ENCODE measurements at places on chromosomes 4 and X.

- no peak for DNase-seq
Observed at GRCh38 chr4:38302910-38303309, 342.7 kb downstream of the PTTG2 start.

- no peak for DNase-seq
Observed at GRCh38 chr4:156006192-156006591, 52.5 kb upstream of the CTSO start.

DNA sequence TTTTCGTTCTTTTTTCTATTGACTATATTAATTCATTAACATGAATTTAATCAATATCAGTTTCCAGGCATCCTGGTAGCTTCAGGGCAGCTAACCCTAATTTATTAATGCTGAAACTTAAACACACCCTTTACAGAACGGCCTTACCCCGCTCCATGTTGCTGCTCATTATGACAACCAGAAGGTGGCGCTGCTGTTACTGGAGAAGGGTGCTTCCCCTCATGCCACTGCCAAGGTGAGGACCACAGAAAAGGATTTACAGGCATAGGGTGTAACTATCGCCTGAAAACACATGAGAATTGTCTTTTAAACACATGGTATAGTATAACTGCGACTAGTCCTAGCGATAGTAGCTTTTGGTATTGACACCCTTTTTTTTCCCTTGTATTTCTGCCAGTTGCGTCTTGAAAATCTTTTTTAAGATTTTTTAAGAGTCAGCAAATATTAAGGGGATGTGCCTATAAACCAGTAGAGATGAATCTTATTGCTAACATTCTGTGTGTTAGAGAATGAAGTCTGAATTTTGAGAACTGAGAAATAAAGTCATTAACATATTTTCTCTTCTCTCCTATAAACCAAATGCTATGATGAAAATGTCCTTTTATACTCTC is 229.0 kb downstream of the ANK2 start:
- peak; percentile 54 for DNase-seq

DNA sequence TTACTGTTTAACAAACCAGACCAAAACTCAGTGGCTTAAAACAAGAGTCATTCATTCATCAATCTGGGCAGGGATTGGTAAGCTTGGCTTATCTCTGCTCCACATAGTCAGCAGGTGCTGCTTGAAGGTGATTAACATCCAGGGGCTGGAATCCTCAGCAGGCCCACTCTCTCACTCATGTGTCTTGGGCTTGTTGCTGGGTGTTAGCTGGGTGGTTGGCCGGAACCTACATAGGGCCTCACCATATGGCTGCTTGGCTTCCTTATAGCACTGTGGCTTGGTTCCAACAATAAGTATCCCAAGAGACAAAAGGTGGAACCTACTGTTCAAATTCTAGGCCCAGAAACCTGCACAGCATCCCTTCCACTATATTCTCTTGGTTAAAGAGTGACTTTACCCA is 125.0 kb downstream of the RASGEF1B start:
- DNase-seq: peak; percentile 55

GRCh38 chr4:6105311-6105911 is 87.2 kb upstream of the C4orf50 start:
- DNase-seq: no peak

GRCh38 chrX:4844376-4844775 is 1130.9 kb upstream of the PRKX start:
- DNase-seq: no peak

DNA sequence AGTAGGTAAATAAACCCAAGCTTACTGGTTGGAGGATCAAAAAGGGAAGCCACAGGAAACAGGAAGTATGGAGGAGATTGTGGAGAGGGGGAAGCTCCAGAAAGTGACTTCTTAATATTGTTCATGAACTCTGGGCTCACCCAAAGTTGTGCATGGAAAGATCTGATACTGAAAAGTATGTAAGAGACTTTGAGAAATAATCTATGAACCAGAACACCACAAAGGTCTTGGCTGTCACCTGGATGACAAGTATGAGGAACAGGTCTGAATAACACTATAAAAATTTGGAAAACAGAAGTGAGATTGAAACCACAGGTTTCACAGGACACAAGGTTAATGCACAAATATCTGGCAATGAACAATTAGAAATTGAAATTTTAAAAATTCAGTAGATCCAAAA is 567.4 kb downstream of the INPP4B start:
- no peak for DNase-seq

DNA sequence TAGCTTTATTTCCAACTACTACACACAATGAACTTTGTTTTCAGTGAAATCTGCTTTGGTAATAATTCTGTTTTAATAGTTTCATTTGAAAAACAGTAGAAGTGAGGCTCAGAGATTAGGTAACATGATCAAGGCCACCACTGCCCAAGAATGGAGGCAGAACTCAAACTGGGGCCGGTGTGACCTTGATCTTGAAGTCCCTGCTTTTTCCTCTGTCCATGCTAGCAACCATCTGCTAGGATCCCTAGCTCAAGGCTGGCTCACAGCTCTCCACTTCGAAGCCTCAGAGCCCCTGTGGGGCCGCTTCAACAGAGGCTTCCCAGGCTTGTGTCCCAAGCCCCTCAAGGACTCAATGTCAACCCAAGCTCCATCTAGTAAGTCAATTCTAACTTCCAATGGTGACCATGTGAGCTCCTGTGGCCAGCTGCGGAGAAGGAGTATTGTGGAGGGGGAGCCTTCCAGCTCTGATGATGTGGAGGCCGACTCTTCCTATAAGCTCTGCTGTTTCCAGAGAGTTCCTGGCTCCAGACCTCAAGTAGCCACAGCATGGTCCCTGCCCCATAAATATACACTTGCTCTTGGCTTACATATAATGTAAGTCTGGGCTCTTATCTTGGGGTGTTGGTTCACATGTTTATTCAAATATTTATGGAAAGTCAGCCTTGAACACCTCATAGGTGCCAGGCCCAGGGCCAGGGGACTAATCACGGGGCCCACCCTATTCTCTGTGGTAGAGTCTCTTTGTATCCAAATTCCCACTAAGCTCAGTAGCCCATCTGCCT is 14.9 kb downstream of the ELF4 start:
- DNase-seq: no peak

DNA sequence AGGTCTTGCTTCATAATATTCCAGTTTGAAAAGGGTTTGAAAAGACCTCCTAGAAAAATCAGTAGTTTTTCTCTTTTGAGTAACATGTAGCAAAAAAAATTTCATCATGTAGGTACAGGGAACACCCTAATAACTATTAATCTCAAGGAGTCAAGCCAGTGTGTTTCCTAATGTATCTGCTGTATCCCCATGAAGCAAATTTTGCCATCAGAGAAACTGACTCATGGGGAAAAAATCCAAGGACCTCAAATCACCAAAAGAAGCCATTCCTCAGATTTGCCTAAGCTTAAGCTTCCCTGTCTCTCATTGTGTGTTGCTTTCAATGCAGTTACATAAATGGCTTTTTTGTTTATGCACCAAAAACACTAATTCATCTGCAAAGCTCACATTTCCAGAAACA is 29.7 kb downstream of the F9 start:
- DNase-seq: no peak

DNA sequence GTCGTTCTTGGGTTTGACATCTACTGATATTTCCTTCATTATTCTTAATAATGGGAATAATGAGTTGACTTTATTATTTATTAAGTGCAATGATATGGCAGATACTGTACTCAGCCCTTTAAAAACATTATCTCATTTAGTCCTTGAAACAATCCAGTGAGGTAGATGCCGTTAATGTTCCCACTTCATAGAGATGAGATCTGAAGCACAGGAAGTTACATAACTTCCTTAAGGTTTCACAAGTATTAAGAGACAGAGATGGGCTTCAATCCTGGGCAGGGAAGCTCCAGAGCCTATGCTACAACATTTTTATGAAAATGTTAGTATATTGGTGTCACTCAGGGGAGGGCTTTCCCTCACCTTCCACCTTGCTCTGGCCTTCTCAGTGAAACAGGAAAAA is 9.7 kb upstream of the KLHL13 start:
- DNase-seq: no peak
